Activated naive CD4-positive, alpha-beta T cell treated with anti-CD3 and anti-CD28 coated beads, Interleukin-2, amount 50 U/mL, for 72 hours (primary cell): ENCODE measurements at places on chromosomes 4 and X.

DNA sequence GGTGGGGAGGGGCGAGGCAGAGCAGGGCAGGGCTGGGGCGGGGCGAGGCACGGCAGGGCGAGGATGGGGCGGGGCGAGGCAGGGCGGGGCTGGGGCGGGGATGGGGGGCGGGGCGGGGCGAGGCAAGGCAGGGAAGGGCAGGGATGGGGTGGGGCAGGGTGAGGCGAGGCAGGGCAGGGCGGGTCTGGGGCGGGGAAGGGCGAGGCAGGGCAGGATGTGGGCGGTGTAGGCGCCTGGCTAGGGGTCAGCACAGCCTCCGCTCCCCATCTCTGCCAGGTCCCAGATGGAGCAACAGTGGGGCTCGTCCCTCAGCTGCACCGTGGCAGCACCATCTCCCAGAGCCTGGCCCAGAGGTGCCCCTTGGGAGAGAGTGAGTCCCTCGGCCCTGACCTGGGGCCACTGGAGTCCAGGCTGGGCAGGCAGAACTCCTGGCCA lies 4.2 kb upstream of the SRPK3 start:
- DNase-seq, result no peak

GRCh38 chrX:64894454-64895038 lies 81.7 kb downstream of the ZC4H2 start:
- DNase-seq, result no peak

DNA sequence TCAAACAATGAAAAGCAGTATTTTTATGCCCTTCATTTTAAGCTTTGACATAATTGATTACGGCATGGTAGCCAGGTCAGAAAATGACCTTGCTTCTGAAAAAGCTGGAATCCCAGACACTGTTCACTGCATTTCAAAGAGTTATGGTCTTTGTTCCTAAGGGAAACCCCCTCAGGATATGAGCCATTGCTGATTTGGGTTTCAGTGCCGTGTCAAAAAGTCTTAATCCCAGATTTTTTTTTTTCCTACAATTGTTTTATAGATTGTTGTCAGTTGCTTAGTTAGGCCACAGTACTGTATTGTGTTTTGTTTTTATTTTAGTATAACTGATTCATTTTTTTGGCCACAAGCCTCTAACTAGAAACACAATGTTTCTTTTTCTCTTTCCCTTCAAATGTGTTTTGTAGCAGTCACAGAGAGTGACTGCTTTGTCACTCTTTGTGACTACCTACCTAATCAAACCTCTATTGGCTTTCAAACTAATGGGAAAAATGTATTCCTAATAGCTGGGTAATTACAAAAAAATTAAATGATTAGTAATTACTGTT lies 10.3 kb downstream of the WDR44 start:
- DNase-seq, result no peak

DNA sequence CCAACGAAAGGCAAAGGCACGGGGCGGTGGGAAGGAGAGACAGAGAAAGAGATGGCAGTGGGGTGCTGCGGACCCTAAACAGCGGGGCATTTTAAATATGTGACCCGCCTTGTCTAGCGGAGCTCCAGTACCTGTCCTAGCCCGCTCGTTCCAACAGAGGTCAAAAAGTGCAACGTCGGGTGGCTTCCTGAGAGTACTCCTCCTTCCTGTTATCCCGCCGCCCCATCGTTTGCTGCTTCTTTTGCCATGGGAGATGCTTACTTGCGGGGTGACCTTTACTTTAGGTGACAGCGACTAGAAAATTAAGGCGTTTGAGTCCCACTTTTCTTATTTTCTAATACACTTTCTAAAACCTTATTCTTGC lies 735 bp downstream of the NRK start:
- DNase-seq, result no peak

DNA sequence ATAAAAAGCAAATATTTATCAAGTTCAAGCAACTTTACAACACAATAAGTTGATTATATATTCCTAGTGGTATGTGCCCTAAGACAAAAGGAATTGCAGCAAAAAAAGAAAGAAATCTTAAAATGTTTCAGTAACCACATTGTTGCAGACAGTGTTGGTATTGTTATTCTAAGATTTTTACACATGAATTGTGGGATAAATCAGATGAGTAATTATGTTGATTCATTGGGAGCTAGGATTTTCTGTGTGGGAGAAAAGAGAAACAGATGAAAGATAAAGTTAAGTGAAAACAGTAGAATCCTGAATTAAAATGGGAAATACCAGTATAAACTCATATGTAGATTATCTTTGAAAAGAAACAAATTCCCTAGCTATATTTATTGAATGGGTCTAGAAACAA lies 362.4 kb downstream of the PPP3CA start:
- DNase-seq, result no peak

- DNase-seq, result no peak
These were observed 78.7 kb downstream of the SUPT20HL2 start for GRCh38 chrX:24235084-24235710.

DNA sequence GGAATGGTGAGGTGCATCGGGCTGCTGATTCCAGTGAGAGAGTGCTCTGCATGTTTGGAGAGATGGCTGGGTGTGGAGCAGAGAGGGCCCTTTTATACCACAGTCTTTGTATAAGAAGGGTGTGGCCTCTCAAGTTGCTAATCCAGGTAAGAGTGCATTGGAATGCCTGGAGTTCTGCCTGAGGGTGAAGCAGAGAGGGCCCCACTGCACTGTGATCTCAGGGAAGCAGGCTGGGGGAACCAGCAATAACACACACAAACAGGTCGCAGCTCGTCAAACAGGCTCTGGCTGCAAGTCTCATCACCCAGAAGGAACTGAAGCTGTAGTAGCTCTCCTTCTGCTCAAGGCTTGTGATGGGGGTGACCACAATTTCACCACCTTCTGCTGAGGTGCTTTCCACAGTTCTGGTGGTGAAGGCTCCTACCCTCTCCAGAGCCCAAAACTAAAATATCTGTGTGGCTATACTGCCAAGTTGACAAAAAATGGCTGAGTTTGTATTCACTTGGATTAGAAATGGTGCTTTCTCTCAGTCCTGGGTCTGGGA lies 687.4 kb upstream of the HS3ST1 start:
- no peak for DNase-seq
